LHCN-M2 (cell line): ENCODE measurements at places on chromosomes 4 and X. TPM values are rescaled to one million over a fixed set of nuclear protein-coding genes. Genes with fewer than 3 reads are reported as not detected.

The ZXDB gene
- total RNA-seq = 11.1 and 11.9 TPM in 2 replicates

The OTUD6A gene
- not detected in 2 replicates for total RNA-seq

The ATP8A1 gene
- total RNA-seq = 0.06 TPM in 2 replicates

The SSX3 gene
- not detected in 2 replicates for total RNA-seq

The IGSF1 gene
- total RNA-seq = not detected in 2 replicates

The SPANXN3 gene
- not detected in 2 replicates for total RNA-seq

The SPATA18 gene
- total RNA-seq = not detected in 2 replicates

- no peak for DNase-seq
Observed at GRCh38 chrX:39974270-39974669, 123.5 kb downstream of the BCOR start.

- DNase-seq = no peak
Observed at GRCh38 chrX:96538104-96538725, 146.4 kb upstream of the DIAPH2 start.

DNA sequence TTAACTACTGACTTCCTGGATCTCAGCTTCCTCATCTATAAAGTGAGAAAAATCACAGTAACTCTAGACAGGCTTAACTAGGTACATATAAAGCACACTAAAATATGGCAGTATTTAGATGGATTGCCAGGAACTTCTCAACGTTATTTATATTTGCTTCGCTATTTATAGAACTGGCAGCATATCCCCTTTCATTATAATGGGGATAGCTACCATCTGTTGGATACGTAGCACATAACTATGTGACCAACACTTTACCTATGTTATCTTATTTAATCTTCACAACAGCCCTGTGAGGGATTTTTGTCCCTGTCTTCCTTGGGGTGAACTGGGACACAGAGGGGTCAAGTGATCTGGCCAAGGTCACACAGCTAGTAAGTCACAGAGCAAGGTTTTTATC, 64.6 kb downstream of the ENPEP start:
- peak; percentile 10 for DNase-seq

- DNase-seq = no peak
Observed at GRCh38 chrX:53241558-53241957, 16.6 kb upstream of the KDM5C start.

DNA sequence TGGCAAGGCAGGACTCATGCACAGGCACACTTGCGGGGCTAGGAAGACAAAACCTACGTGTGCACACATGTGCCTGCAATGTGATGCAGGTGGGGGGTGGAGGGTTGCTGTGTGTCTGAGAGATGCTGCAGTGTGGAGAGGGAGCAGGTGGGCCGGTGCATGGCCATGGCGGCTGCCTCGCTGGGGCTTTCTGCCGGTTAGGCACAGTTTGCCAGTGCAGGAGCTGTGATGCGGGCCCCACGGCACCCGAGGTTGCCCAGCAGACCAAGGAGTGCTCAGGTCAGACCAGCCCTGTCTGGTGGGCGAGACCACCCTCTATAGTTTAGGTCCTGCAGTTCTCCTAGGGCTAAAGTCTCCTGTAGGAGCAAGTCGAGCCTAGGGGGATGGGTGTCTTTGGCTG, 4.4 kb upstream of the AFM start:
- DNase-seq = no peak

- DNase-seq = peak; percentile 43
Observed at GRCh38 chrX:31497086-31497485, 425.2 kb upstream of the FTHL17 start.

- no peak for DNase-seq
Observed at GRCh38 chr4:76690011-76690905, 207.7 kb downstream of the SOWAHB start.

- DNase-seq = no peak
Observed at GRCh38 chr4:141127884-141128283, 5.4 kb downstream of the RNF150 start.

- DNase-seq = no peak
Observed at GRCh38 chr4:10321931-10322330, 135.3 kb downstream of the ZNF518B start.

DNA sequence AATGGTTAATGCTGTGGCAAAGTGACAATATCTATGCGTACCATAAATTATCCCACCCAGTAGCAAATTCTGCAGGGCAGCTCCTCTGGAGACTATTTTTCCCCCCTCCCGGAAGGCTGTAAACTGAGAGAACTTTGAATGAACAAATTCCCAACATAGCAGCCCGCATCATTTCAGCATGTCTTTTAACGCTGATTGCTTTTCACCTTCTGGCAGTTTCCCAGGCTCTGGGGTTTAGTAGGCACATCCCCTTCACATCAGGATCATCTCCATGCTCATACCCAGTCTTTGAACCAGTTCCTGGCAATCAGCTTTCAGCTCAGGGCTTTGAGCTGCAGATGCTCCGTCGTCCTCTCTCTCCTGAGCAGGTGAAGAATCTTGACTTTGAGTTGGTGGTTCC, 26.6 kb upstream of the WDR1 start:
- no peak for DNase-seq

- DNase-seq = no peak
Observed at GRCh38 chr4:109649872-109650271, 53.4 kb downstream of the CASP6 start.

DNA sequence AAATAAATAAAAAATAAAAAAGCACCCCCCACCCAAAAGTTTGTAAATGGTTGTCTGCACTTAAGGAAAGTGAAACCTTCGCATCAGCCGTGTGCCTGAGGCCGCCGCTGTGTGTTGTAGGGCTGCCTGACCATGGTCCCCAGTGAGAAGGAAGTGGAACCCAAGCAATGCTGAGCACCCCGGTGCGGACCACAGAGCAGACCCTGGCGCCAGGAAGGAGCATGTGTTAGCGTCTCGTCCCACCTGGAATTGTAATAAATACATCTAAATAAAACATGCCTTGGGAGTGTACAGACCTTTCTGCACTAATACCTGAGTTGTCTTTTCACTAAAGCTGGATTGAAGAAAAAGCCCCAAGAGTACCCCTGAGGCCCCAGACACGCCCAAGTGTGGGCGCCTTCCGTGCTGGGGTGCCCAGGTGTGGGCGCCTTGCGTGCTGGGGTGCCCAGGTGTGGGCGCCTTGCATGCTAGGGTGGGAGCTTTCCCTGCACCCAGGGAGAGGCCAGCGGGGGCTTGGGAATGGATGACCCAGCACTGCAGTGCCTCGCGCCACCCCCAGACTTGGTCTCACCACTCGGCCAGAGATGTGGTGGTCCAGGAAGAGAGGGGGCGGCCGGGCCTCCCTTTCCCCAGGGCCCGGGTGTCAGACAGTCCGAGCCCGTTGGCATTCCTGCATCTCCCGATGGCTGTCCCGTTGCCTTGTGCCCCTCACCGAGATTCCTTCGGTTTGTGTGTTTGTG, 33.7 kb downstream of the HTT-AS start:
- no peak for DNase-seq

- peak; percentile 94 for DNase-seq
Observed at GRCh38 chr4:150323406-150324325, 245.4 kb downstream of the DCLK2 start.

DNA sequence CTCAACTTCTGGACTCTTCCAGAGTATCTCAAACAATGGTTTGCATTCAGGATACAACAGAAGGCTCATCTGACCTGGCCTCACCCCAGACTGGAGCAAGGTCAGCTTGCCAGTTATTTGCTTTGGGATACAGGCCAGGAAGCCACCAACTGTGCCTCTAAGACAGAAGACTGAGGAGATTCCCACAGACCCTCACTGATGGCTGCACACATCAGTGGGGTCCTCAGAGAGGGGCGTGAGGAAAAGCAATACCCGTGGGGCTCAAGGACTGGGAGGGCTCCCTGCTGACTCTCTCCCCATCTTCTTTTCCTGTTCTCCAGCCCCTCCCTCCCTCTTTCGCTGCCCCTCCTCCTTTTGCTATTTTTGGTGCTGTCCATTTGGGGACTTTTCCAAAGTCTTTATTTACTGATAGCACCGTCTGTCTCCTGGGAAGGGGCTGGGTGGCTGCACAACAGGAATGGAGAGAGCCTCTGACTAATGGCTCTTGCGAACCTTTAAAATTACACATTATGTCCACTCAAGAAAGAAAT, 23.2 kb downstream of the RELL1 start:
- DNase-seq = no peak

GRCh38 chr4:21202959-21203358, 502.7 kb downstream of the PACRGL start:
- DNase-seq = no peak
